ENCODE measurements at places on chromosomes 12 and 14.

- DNase-seq = peak; percentile 45
Observed at GRCh38 chr14:85688006-85688405, 158.1 kb downstream of the FLRT2 start.

GRCh38 chr12:56202366-56202765 is 13.1 kb upstream of the SMARCC2 start:
- no peak for DNase-seq

GRCh38 chr12:120816363-120816762 is 87.8 kb downstream of the SPPL3 start:
- no peak for DNase-seq

GRCh38 chr12:118120579-118121363 is 15.2 kb upstream of the PEBP1 start:
- peak; percentile 63 for DNase-seq
